ENCODE measurements at places on chromosomes 6 and 20. TPM values are rescaled to one million over a fixed set of nuclear protein-coding genes. Genes with fewer than 3 reads are reported as not detected.
A peak's percentile ranks its signal among the peaks of the same experiment; 100 is the strongest.

Gene OTOR
- not detected for total RNA-seq

DNA sequence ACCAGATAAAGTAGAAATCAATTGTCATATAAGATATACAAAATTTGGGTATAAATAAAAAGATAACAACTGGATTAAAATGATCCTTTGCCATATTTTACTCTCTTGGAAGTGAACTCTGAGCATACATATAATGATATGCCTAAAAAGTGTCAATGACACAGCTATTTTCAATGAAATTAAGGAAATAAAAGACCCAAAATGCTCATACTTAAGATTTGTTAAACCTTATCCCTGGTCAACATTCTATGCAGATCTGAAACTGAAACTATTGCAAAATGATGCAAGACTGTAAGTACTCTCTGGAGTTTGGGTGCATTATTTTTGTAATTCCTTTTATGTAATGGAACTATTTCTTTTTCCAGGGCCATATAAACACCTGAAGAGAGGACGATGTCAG, 119.0 kb upstream of the SGK1 start:
- no peak for DNase-seq
- no peak overlapping the region for H3K27ac ChIP-seq
- H3K4me1 ChIP-seq: no peaks in the 10 kb centered on the region
- no peaks in the 10 kb centered on the region for H3K27me3 ChIP-seq

DNA sequence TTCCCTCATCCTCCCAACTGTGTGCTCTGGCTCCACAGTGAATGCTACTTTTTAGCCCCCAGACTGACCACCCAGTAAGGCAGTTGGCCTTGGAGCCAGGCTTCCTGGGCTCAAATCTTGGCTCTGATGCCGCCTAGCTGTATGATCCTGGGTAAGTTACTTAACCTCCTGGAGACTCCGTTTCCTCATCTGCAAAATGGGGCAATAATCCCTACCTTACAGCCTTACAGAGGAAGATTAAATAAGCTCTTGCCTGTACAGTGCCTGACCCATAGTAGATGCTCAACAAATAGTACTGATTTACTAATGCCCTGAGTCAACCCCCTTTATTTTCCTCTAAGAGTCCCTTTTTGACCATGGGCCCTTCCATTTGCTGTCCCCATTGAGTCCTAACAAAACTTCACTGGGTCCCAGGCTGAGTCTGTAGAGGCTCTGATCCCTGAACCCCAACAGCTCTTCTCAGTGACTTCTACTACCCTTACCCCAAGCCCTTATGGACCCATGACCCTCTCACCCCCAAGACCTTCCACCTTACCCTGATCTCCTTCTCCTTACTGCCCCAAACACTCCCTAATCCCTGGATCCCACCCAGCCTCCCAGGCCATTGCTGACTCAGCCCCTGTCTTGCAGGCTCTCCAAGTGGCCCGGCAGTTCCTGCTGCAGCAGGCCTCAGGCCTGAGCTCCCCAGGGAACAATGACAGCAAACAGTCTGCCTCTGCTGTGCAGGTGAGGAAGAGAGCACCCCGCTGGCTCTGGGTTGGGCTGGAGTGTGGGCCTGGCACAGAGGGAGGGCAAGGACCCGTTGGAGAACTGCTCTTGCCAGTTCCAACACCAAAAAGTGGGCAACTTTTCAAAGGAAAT, 31.4 kb downstream of the FOXP4 start:
- H3K4me3 ChIP-seq: no peak overlapping the region
- H3K4me1 ChIP-seq: no peaks in the 10 kb centered on the region
- no peaks in the 10 kb centered on the region for H3K36me3 ChIP-seq
- DNase-seq: no peak
- H3K27me3 ChIP-seq: no peaks in the 10 kb centered on the region
- H3K27ac ChIP-seq: no peak overlapping the region

Gene CST2
- total RNA-seq: not detected

DNA sequence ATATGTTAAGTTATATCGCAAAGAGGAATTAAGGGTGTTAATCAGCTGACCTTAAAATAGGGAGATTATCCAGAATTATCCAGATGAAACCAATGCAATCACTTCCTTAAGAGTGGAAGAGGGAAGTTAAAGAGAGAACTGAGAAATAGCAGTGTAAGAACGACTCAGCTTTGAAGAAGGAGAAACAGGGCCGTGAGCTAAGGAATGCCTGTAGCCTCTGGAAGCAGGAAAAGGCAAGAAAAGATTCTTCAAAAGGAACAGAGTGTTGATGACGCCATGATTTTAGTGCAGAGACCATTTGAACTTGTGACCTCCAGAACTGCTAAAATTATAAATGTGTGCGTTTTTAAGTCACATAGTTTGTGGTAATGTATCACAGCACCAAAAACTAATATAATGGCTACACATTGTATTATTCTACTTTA, 32.7 kb downstream of the ILRUN start:
- H3K36me3 ChIP-seq: no peaks in the 10 kb centered on the region
- no peaks in the 10 kb centered on the region for H3K4me1 ChIP-seq
- no peaks in the 10 kb centered on the region for H3K27me3 ChIP-seq
- H3K27ac ChIP-seq: no peak overlapping the region
- no peak for DNase-seq
- no peak overlapping the region for H3K4me3 ChIP-seq

Gene PRKN
- 10.2 TPM for total RNA-seq

- no peak overlapping the region for H3K27ac ChIP-seq
- no peaks in the 10 kb centered on the region for H3K27me3 ChIP-seq
- H3K36me3 ChIP-seq: no peaks in the 10 kb centered on the region
- no peak for DNase-seq
These were observed 238.9 kb downstream of the ERMARD start for GRCh38 chr6:169990095-169991030.

- H3K27ac ChIP-seq: no peak overlapping the region
- no peaks in the 10 kb centered on the region for H3K4me1 ChIP-seq
- H3K36me3 ChIP-seq: no peaks in the 10 kb centered on the region
- DNase-seq: peak; percentile 69
- no peaks in the 10 kb centered on the region for H3K27me3 ChIP-seq
These were observed 28.5 kb downstream of the SMOC2 start for GRCh38 chr6:168469521-168469920.

Measured in uterus (tissue), 4 donors.